Pancreas (tissue), 10 donors: ENCODE measurements at places on chromosomes 11 and 22. TPM values are rescaled to one million over a fixed set of nuclear protein-coding genes. Genes with fewer than 3 reads are reported as not detected.

CDC42EP1 gene
- total RNA-seq: 81.0 TPM

ARHGAP1 gene
- 22.2 TPM for total RNA-seq

GRCh38 chr11:16185042-16185441, 171.3 kb downstream of the SOX6 start:
- DNase-seq: no peak

DNA sequence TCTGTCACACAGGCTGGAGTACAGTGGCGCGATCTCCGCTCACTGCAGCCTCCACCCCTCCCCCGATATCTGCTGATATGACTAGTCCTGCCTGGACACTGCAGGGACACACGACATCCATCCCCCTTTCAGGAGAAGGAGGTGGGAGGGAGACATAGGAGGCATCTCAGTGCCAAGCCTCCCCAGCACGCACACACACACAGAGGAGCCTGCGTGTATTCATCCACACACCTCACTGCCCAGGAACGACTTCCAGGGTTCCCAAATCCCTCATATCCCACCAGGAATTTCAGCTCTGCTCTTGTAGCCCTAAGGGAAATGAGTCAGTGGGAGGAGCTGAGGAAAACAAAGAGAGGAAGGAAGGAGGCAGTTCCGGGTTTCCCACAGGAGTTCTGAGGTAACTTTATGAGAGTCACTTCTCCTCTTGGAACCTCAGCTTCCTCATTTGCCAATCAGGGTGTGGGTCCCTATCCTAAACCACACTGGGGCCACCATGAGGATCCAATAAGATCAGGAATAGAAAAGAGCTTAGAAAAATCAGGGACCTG, 37.2 kb upstream of the ACER3 start:
- no peak for DNase-seq
